DMS53 (cell line): ENCODE measurements at places on chromosomes 11 and 22.

DNA sequence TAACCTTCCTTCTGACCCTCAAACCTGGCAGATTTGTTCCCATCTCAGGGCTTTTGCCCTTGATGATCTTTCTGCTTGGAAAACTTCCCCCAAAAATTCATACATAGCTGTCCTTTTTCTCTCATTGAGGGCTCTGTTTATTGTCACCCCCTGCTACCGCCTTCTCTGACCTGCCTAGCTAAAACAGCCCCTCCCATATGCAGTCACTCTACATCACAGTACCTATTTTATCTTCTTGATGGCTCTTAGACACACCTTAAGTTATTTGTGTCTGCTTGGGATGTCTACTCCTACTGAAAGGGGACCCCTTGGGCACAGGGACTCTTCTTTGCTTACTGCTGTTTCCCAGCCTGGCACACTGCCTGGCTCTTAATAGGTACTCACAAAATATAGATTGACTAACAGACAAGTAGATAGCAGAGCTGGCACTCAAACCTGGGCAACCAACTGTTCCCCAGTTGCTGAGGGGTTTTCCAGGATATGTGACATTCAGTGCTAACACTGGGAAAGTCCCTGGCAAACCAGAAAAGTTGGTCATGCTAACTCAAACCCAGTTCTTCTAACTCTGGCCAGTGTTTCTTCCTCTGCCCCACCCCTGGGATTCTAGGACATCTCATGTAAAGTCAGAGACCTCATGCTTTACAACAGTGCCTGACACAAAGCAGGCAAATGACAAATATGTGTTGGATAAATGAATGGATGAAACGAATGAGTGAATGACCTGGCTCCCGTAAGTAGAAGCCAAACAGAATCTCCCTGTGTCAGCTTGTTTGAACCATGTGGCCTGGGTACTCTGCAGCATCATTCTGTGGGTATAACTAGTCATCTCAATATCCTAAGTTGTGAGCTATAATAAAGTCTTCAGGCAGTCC, 19.8 kb upstream of the FJX1 start:
- no peak for DNase-seq

GRCh38 chr11:12377106-12377823, at the start of gene PARVA:
PARVA (plus strand) TSS chr11:12377571; CDS start chr11:12377648, 77 bp downstream.
- peak; percentile 84 for DNase-seq

GRCh38 chr22:28344918-28345703, 334.5 kb downstream of the TTC28 start:
- DNase-seq = no peak

- DNase-seq = peak; percentile 82
These were observed 5.0 kb downstream of the SCN2B start for GRCh38 chr11:118171269-118172062.

DNA sequence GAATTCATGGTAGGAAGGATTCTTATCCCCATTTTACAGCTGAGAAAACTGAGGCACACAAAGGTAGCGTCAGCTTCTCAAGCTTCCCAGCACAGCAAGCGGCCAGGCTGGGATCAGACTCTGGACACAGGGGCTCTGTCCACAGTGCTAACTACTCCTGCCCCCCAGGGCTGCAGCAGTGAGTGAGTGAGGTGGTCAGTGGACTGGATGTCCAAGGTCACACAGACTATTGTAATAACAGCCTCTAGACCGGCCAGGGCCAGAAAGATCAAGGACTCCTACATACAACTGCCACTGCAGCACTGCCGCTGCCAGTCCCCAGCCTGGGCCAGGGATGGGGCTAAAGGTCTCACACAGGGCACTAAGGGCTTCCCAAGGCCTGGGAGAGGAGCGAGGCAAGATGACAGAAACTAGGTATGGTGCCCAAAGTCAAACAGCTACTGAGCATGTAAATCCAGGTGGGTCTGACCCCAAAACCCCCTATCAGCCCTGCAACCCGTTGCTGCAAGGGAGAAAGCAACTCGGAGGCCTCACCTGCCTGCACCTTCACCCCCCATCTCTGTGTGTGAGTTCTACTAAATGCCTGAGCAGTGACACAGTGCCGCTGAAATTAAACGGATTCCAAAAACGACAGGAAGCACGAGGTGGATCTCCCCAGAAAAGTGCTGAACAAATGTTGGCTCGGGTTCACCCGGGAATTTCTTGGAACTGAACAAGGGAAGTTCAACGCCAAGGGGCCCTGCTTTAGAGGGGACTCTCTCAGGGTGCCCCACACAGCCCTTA, 161.8 kb upstream of the GRK3 start:
- no peak for DNase-seq

DNA sequence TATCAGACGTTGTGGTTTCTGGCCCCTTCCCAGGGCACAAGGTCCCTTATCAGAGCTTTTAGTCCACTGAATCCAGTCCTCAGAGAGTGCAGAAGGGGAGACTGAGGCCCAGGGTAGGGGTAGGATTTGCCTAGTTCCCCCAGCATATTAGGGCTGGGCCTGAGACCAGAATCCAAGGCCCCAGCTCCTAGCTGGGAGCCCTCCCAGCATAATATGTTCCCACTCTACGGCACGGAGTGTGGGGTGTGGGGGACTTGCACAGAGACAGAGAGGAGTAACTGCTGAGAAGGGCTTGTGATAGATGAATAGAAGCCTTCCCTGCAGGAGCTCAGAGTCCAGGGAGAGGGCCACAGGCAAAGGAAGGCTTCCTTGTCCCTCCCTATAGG, 43.8 kb downstream of the NEU3 start:
- DNase-seq = no peak

DNA sequence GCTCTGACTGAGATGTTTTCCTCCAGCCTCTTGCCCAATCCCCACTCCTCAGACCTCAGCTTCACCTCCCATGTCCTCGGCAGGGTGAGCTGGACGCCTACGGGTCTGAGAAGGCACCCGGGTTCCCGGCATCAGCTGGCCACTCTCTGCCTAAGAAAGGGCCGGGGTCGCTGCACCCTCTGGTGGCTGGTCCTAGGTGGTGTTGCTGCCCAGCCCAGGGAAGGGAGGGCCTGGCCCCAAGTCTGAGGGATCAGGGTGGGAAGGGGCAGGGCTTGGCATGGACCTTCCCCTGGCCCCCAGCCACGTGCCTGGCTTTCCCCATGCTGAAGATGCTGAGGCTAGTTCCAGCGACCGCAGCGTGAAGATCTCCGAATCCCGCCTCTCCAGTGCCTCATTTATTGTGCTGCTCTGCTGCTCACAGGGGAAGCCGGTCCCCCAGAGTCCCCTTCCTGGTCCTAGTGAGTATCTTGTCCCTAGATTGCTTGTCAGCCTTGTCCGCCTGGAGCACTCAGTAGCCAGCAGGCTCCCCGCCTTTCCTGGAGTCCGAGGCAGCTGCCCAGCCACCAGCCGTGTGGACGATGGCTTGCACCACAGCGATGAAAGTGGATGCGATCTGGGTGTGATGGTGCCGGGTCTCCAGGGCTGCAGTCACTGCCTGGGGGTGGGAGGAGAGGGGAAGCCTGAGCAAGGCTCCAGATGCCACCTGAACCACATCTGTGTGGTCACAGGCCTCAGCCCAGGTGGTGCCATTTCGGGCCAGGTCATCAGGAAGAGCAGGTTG, 2.9 kb upstream of the GGT5 start:
- peak; percentile 60 for DNase-seq

DNA sequence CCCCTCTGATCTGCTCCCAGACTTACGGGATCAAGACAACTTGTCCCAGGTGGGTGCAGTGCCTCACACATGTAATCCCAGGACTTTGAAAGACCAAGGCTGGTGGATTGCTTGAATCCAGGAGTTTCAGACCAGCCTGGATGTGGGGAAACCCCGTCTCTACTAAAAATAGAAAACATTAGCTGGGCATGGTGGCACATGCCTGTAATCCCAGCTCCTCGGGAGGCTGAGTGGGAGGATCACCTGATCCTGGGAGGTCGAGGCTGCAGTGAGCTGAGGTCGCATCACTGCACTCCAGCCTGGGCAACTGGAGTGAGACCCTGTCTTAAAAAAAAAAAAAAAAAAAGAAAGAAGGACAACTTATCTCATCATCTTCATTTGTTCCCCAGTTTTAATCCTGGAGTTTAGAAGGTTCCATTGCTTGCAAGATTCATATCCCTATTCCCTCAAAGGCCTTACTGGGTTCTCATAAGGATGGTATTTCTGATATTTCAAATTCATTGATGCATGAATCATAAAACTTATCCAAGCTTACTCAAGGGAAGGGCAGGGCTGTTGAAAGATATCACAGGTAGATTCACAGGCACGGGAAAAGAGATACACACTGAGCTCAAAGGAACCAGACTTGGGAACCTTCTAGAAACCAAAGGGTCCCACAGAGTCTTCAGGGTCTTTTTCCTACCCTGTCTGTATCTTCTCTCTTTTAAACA, 14.6 kb downstream of the ENDOD1 start:
- no peak for DNase-seq

DNA sequence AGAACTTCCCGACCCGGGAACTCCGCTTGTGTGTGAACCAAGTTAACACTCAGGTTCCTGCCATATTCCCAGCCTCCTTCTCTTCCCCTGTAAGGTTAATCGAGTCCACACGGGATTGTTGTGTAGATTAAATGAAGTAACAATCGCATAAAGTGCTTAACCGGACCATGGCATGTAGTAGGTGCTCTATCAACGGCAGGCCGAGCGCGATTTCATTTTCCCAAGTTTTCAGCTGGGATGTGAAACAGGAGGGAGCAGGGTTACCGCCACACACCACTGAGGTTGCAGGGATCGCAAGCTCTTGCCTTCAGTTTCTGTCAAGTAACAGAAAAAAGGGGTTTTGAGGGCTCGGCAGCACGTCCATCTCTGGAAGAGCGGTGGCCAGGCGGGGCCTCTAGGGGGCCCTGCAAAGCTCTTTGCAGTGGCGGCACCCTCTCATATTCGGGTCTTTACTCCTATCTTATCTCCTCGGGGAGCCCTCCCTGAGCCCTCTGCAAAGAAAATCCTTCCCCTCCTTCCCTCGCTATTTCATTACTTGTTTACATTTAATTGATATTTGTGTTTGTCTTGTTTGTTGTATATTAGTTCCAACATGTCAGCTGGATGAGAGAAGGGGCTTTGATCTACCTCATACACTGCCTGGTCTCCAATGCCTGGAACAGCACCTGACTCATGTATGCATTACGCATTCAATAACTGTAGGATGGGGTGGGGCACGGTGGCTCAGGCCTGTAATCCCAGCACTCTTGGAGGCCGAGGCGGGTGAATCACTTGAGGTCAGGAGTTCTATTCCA, 816 bp upstream of the PLEKHA7 start:
- DNase-seq = peak; percentile 71

- DNase-seq = no peak
These were observed 476.8 kb downstream of the METTL15 start for GRCh38 chr11:28584992-28585391.

DNA sequence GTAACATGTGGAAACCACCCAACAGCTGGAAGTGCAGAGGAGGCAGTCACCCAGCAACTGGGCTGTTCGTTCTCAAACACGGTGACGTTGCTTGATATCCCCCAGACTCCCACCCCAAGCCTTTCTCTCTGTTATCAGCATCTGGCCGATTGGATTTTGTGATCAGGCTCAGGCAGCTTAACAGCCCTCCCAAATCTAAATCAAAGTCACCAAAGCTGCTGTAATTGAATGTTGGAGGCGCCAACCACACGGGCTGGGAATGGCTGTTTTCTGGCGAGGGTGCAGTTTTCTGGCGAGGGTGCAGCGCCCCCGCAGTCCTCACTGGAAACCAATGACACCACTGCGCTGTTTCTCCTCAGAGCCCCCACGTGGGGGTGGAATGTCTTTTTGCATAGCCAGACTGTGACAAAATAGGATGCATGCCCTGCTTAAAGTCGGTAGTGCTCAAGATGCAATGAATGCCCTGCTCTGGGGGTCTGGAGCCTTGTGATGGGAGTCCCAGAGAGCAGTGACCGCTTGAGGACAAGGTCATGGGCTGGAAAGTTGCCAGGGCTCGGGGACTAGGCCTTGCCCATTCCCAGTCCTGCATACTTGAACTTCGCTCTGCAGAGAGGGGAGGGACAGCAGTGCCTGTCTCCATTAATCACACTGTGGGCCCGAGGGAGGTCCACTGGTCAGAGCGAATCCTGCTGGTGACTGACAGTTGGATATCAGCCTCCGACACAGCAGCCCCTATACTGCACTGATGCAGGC, 105.3 kb downstream of the MORC2 start:
- no peak for DNase-seq

GRCh38 chr11:3197878-3198528, 20.6 kb downstream of the MRGPRG start:
- no peak for DNase-seq

DNA sequence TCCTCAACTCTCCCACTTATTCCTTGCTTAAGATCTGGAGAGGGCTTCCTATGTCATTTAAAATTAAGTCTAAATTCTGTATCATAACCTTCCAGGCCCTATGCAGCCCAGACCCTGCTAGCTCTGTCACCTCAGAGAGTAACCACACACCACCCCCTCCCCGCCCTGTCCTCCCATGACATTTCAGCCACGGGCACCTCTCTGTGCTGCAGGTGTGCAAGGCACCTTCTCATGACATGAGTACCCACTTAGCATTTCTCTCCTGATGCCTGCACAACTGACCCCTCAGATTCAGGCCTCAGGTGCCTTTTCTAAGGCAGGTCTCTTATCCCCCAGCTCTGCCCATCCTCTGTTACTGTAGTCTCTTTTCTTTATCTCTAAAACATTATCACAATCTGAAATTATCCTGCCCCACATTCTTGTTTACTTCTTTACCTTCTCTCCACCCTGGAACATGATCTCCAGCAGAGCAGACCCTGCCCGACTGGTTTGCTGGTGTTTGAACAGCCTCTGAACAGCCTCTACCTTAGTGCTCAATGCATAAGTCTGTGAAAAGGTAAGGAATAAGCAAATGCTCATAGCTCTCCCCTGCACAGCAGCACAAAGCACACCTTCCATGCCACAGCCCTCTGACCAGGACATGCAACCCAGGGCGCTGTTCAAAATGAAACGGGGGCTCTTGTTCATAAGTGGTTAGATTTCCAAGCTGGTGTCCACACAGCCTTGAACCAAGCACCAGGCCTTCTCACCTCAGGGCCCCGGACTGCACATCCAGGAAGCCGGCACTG, 196.1 kb upstream of the B3GAT1 start:
- peak; percentile 86 for DNase-seq

DNA sequence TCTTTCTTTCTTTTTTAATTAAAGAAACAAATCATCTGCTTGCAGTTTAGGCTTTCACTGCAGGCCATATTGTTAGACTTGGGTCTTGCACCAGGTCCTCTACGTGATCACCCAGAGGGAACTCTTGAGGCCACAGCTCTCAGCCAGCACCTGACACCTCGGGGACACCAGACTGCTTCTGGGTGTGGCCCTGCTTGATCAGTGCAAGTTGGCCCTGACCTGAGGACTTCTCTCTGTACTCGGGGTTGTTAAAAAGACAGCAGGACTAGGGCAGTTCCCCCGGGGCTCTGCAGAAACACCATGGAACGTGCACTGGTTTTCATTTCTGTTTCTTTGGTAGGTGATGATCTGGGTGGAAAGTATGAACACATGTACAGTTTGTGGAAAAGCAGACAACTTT, 51.2 kb upstream of the MYO18B start:
- DNase-seq = no peak
